ENCODE measurements at places on chromosomes 6 and 20. TPM values are rescaled to one million over a fixed set of nuclear protein-coding genes. Genes with fewer than 3 reads are reported as not detected.

The GNMT gene
- total RNA-seq = not detected

The SYNDIG1 gene
- total RNA-seq = not detected

The TPBG gene
- total RNA-seq = 80.9 TPM

The ANKRD6 gene
- 6.9 TPM for total RNA-seq

The IMPG1 gene
- not detected for total RNA-seq

The MCM9 gene
- total RNA-seq = 7.2 TPM

The CEBPB gene
- total RNA-seq = 101 TPM

The HLA-F gene
- 1.3 TPM for total RNA-seq

The RSPH9 gene
- 0.23 TPM for total RNA-seq

The KCNK5 gene
- 0.07 TPM for total RNA-seq

The SLC17A1 gene
- not detected for total RNA-seq

The FNDC1 gene
- total RNA-seq = not detected

The TBXT gene
- not detected for total RNA-seq

The ADGRF5 gene
- under 0.01 TPM for total RNA-seq

The RNF144B gene
- total RNA-seq = 38.2 TPM

The SEC23B gene
- 65.9 TPM for total RNA-seq

The IL17A gene
- not detected for total RNA-seq
